ENCODE measurements at places on chromosomes 16 and 17. TPM values are rescaled to one million over a fixed set of nuclear protein-coding genes. Genes with fewer than 3 reads are reported as not detected.

Gene KRT31
- total RNA-seq = not detected

Gene KRTAP2-3
- total RNA-seq = 0.89 TPM

Gene COA3
- total RNA-seq = 72.4 TPM

Gene NPW
- 1.4 TPM for total RNA-seq

Gene RNF112
- total RNA-seq = 4.3 TPM

Gene PRSS33
- not detected for total RNA-seq

Gene TUBB3
- total RNA-seq = 394 TPM

Gene TEX19
- not detected for total RNA-seq

Gene ZPBP2
- total RNA-seq = not detected

Gene ANKRD40CL
- not detected for total RNA-seq

Gene SCNN1B
- total RNA-seq = not detected

Gene CCDC154
- not detected for total RNA-seq

Gene CCL8
- not detected for total RNA-seq

Gene HS3ST3B1
- 7.5 TPM for total RNA-seq
